Effector memory CD4-positive, alpha-beta T cell (primary cell): ENCODE measurements at places on chromosomes 6 and 20.

DNA sequence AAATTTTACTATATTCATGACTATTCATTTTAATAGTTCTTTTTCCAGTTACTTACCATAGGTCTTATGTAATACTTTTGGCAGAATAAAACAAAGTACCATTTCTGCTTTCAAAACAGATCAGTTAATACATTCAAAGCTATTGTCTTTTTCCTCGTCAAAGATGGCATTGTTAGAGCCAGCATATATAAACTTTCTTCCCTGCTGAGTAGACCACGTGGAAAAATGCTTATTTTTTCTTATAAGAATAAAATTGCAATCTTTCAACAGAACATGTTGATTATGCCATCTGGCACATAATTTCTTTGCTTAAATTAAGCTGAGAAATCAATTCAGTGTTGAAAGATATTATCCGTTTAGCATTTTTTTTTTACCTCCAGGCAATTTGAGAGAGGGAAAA, 34.9 kb upstream of the EXOC2 start:
- no peak for DNase-seq

GRCh38 chr20:13613917-13614316, 24.8 kb downstream of the TASP1 start:
- no peak for DNase-seq

GRCh38 chr6:134882426-134883038, 67.4 kb downstream of the ALDH8A1 start:
- DNase-seq = peak; percentile 12

GRCh38 chr6:71411882-71412281, 123.3 kb downstream of the OGFRL1 start:
- DNase-seq = no peak

- no peak for DNase-seq
Observed at GRCh38 chr20:64254571-64255360, 782 bp upstream of the PCMTD2 start.

DNA sequence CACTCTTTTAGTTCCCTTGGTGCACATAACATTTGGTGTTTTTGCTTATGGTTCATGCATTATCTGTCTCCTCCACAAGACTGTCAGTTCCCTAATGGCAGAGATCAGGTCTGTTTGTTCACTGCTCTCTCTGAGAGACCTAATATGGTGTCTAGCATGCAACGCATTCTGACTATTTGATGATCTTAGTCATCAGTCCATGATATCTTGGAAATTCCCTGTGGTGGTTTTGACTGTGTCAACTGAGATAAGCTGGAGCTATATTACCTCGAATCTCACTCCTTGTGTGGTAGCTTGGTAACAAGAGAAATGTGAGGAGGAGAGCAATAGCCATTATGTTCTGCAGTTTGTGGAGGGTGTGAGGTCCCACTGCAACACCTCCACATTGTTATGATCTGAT, 229.8 kb downstream of the FRK start:
- DNase-seq = no peak

- no peak for DNase-seq
Observed at GRCh38 chr6:100724222-100724621, 156.9 kb downstream of the ASCC3 start.

DNA sequence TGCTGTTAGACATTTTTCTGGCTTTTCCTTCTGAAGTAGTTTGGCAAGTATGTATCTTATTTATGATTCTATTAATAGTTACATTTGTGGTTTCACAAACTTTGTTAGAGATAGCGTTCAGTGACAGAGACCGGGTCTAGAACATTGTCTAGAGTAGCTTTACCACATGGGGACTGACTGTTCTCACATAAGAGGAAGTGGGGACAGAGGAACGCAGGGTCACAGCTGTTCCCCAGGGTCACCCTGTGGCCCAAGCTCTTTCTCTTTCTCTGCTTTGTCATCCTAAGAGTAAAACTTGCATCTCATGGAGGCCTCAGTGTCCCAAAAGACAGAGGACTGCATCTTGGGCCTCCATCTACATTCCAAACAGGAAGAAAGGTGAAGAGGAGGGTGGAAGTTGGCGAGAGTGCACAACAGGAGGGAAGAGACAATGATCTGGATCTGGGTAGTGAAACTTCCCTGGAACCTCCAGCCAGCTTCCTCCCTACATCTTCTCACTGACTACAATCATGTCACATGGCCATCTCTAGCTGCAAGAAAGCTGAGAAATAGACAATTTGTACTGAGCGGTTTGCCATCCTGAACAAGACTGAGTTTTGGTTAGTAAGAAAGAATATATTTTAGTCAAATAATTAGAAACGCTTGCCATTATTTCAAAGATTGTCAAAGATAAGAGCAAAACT, 645.8 kb upstream of the ARID1B start:
- no peak for DNase-seq

GRCh38 chr6:106434530-106434929, 74.0 kb downstream of the CRYBG1 start:
- DNase-seq = no peak

GRCh38 chr6:13413900-13414555, 73.4 kb downstream of the GFOD1 start:
- DNase-seq = no peak

GRCh38 chr6:15500901-15501825, 161.7 kb downstream of the DTNBP1 start:
- no peak for DNase-seq

DNA sequence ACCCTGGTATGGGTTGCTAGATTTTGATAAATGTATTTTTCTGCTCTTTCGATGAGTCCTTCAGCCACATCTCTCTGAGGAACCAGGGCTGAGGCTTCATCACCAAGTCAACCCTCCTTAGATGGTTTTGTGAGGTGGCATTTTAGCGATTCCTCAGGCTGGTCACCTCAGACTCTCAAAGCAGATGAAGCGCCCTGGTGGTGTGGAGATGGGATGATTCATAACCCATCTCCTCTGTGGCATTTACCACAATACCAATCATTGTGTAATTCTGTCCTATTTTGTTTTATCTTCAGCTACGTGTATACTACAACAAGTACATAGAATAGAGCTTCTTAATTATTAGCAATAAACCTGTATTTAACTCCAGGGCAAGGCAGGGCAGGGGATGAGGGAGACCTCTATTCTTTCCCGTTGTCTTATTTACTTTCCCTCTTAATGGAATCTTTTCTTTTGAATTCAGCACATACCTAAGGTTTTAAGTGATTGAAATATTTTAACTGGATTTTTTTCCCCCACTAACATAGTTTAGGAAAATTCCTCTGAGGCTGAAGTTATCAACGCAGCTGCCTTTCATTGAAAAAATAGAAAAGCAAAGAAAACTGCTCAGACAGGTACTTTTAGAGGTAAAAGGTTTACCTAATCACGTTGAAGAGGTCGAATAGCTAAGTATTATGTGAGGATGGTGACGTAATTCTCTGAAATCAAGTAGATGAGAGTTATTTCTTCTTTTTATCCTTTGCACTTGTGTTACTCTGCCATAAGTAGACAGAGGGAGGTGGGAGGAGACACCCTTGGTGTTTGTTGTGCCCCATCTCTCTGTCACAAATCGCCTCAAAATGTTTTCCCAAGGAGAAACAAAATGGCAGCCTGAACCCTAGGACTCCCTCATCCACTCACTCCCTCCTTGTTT, 57.4 kb upstream of the EDN3 start:
- DNase-seq = peak; percentile 5

- DNase-seq = no peak
Observed at GRCh38 chr6:938271-938905, 245.4 kb upstream of the EXOC2 start.

DNA sequence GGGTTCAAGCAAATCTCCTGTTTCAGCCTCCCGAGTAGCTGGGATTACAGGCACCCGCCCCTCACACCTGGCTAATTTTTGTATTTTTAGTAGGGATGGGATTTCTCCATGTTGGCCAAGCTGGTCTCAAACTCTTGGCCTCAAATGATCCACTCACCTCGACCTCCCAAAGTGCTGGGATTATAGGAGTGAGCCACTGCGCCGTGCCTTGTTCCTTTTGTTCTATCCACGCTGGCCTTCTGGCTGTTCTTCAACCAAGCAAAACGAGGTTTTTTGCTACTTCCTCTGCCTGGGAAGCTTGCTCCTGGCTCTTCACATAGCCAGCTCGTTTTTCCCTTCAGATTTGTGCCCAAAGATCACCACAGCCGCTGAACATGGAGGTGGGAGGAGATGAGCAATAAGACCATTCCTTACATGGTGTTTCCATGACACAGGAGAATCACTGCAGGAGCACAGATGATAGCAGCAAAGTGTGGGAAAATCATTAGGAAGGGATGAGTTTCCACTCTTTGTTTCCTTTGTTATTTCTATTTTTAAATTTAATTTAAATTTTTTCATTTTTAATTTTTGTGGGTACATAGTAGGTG, 201.0 kb upstream of the ZNF217 start:
- DNase-seq = no peak

- DNase-seq = no peak
Observed at GRCh38 chr6:138267971-138268895, 49.9 kb upstream of the PBOV1 start.

- DNase-seq = no peak
Observed at GRCh38 chr6:166277892-166278578, 30.2 kb downstream of the PRR18 start.

DNA sequence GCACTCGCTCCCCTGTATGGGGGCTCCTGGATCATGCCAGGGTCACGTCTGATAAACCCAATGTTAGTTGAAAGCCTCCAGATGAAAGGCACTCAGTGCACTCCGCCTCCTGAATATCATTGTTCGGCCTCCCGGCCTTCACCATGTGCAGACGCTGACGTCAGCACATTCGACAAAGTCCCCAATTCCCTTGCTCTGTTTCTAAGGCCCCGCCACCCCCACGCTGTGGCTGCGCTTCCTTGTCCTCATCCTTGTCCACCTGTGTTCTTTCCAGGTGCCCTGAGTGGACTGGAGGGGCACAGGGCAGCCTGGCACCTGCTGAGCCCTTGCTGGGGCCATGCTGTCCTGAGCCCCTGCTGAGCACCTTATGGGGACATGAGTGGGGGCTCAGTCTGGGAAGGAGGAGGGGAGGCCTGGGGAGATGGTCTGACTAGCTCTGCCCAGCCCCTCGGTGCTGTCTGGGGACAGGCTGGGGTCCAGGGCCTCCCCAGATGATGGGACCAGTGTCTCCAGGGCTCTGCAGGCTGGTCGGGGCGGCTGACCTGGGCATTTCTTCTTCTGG, 9.8 kb upstream of the BHLHE23 start:
- no peak for DNase-seq

DNA sequence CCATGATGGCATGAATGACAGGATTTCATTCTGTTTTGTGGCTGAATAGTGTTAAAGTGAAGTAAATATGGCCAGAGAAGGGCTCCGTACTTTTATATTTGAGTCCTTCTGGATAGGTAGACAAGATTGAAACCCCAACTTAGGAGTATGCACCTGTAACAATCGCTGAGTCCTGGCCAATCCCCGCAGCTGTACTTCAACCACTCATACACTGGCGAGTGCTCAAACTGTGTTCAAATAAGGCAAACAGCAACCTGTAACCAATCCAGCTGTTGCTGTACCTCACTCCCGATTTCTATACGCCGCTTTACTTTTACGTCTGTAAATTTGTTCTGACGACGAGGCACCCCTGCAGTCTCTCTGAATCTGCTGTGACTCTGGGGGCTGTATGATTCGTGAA, 6.7 kb downstream of the TTLL2 start:
- DNase-seq = no peak

GRCh38 chr20:58511861-58512260, 3.3 kb downstream of the APCDD1L start:
- no peak for DNase-seq

DNA sequence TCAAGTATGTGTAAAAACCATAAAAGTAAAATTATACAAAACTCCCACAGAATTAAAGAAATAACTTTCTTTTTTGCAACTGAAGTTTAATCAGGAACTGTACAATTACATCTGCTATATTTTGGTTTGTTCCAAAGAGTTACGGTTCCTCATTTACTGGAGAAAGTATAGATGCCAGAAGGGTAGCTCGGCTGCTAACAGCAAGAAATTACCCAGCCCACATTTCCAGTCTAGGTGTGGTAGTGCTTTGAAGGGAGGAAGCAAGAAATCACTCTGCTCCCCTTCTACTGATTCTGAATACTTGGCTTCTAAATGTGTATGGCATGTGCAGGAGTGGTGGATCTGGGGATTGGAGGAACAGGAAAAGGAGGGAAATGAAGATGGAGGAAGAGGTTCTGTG, 441.3 kb downstream of the CDC5L start:
- DNase-seq = no peak

- no peak for DNase-seq
Observed at GRCh38 chr20:49281059-49281912, 3.4 kb upstream of the ZNFX1 start.

GRCh38 chr6:138145402-138145801, 16.3 kb upstream of the ARFGEF3 start:
- DNase-seq = no peak

DNA sequence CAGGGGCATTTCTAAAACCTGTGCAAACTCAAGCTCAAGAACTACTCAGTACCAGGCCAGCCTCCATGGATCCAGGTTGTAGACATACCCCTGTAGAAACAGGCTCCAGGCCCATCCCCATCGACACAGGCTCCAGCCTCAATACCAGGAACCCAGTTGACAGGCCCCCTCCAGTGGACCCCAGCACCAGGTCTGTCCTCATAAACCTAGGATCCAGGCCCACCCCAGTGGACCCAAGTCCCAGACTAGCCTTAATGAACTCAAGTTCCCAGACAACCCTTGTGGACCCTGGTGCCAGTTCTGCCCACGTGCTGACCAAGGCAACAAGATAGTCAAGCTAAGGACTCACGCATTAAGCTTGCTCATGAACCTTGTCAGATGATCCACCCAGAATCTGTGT, 476.9 kb downstream of the TBC1D32 start:
- no peak for DNase-seq

DNA sequence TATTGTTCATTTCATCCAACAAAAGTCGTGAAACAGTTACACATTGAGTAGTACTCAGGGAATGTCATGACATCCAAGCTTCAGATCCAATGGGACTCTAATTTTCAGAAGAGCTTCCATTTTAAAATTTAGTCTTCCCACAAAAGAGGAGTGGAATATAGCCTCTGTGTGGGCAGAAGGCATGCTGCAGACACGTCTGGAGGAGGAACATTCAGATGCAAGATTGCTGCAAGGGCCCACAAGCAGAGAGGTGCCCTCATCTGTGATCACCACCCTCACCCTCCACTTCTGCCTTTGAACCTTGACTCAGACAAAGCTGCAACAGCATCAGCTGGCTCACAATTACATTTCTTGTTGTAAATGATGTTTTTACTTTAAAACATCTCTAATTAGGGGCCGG, 29.9 kb downstream of the NRN1 start:
- no peak for DNase-seq

DNA sequence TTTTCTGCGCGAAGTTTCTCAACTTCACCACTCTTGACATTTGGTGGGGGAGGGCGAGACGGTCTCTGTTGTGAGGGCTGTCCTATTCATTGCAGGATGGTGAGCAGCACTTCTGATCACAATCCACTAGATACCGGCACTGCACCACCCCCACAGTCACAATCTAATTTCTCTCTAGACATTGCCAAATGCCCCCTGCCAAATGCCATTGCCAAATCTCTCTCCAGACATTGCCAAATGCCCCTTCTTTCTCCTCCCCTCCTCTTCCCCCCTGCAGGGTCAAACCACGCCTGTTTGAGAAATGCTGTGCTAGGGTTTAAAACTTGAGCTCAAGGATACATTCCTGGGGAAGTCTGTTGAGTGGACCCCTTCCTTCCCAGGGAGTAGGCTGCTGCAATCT, 603.5 kb upstream of the CDH4 start:
- no peak for DNase-seq

GRCh38 chr6:42163981-42164380, 9.2 kb upstream of the GUCA1A start:
- DNase-seq = no peak

- no peak for DNase-seq
Observed at GRCh38 chr20:20549267-20549612, 163.2 kb downstream of the RALGAPA2 start.
